HepG2 (cell line): ENCODE measurements at places on chromosomes 5 and 9.
A peak's percentile ranks its signal among the peaks of the same experiment; 100 is the strongest.

DNA sequence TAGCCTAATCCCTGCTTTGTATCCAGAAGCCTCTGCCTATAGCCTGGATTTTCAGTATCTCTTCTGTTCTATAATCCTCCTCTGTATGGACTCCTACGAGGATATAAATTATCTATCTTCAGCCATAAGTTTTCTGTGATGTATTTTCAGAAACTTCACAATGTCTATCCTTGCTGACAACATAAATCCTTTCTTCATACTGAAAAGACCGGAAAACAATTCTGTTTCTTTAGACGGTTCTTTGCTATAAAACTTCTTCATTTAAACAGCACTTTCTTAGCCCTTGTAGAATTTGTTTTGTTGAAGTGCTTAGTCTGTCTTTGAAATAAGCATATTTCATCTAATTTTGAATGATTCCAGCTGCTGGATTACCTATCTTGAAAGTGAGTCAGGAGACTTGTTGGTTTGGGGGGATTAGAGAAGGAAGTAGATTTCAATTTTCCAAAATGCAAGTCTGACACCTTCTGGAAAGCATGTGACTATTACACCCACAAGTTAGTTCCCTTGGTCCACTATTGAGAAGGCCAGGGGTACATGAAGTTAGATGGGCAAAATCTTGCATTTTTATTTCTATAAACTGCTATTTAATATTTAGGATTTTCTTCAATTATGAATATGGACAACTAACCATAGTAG is 96.3 kb upstream of the RANBP3L start:
- peak; percentile 20 for DNase-seq

DNA sequence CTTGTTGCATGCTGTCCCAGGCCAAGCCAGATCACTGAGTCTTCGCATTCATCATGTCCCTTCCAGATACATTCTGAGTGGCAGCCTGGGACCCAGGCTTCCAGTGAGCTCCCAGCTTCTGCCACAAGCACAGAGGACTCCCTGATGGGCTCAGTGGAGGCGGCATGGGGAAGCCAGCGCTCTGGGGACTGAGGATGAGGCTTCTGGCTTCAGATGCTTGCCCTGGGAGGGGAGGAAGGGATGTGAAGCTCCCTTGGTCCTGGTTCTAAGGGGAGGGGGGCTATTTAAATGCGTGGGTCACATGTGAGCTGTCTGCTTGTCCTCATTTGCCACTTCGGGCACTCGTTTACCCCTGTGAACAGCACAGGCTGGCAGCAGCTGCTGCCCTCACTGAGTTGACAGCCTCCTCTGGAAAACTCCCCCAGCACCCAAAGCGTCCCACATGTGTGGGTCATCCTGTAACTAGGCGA is 174.0 kb downstream of the NR3C1 start:
- no peak for DNase-seq

- DNase-seq = peak; percentile 25
Observed at GRCh38 chr5:177472460-177473442, 683 bp downstream of the DBN1 start.

GRCh38 chr5:123885081-123885480 is 373.1 kb downstream of the CSNK1G3 start:
- no peak for DNase-seq

- DNase-seq = no peak
Observed at GRCh38 chr9:27977931-27978330, 404.6 kb upstream of the C9orf72 start.

DNA sequence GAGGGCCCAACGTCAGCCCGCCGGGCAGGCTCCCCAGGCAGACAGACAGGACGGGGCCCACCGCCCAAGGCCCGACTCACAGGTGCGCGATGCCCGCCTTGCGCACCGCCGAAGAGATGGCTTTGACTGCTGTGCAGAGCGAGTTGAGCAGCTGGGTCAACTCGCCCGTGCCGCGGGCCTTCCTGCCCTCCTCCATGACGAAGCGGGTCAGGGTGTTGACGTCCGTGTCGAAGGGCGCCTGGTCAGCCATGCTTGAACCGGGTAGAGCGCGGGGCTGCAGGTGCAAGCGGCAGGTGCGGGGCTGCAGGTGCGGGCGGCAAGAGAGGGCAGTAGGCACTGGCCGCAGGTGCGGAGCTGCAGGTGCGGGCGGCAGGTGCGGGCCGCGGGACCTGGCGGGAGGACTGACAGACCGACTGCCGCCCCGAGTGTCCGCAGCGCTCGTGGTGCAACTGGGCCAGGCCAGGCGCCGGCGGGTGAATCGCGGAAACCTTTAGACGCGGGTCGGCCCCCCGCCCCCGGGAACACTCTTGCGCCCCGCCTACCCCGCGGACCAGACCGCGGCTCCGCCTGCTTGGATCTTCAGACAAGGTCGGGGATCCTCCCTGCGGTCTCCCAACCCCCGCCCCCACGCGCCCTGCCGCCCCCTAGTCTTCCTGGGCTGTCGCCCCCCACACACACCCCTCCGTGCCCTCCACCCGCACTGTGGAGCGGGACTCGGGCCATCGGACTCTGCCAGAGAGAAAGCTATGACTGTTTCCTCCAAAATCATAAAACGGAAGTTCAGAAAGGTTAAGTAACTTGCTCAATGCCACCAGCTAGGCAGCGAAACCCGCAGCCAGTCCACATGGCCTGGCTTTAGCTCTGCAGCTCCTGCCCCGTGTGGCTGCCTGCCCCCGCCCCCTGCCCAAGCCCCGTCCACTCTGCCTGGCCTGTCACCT is at the start of gene FBP1:
Gene FBP1, minus strand, starts transcription at position 458 of the 938 bp plus-strand sequence. Its CDS starts 208 bp downstream, at position 250.
- no peak for DNase-seq

GRCh38 chr5:93607367-93608258 is 24.6 kb downstream of the NR2F1 start:
- DNase-seq = peak; percentile 44

GRCh38 chr5:10921160-10921559 is 160.1 kb upstream of the DAP start:
- no peak for DNase-seq

- DNase-seq = no peak
Observed at GRCh38 chr9:13137426-13137825, 142.1 kb downstream of the MPDZ start.

DNA sequence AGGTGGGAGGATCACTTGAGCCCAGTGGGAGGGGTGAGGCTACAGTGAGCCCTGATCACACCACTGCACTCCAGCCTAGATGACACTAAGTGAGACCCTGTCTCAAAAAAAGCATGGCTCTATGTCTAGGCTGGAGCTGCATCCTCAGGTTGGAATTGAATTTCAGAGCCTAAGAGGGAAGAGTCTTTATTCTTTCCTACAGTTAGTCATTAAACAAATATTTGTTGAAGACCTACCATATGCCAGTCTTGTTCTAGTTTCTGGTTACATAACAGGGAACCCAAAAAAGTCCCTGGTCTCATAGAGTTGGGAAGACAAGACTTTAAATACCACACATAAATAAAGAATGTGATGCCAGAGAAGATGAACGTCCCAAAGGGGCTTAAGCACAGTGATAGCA is 6.9 kb upstream of the GRPEL2 start:
- peak; percentile 26 for DNase-seq
